Activated naive CD8-positive, alpha-beta T cell treated with anti-CD3 and anti-CD28 coated beads, Interleukin-2, amount 50 U/mL, for 24 hours (primary cell): ENCODE measurements at places on chromosomes 1 and 21.

DNA sequence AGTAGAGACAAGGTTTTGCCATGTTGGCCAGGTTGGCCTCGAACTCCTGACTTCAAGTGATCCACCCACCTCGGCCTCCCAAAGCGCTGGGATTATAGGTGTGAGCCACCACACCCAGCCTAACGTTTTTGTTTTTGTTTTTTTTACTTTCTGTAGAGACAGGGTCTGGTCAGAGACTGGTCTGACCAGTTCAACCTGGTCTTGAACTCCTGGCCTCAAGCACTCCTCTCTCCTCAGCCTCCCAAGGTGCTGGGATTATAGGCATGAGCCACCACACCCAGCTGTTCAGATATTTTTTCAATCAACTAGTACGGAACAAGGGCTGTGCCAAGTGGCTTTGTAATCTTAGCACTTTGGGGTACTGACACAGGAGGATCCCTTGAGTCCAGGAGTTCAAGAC, 209.5 kb downstream of the RERE start:
- no peak overlapping the region for H3K4me3 ChIP-seq
- H3K4me1 ChIP-seq, result peaks cover 35% of the 10 kb centered on the region
- no peak for DNase-seq
- no peak overlapping the region for H3K27ac ChIP-seq

DNA sequence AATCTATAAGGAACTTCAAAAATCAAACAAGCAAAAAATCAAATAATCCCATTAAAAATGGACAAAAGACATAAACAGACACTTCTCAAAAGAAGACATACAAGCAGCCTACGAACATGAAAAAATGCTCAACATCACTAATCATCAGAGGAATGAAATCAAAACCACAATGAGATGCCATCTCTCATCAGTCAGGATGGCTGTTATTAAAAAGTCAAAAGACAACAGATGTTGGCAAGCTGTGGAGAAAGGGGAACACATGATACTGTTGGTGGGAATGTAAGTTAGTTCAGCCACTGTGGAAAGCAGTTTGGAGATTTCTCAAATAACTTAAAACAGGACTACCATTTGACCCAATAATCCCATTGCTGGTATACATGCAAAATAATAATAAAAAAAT, 226.4 kb downstream of the S1PR1 start:
- no peaks in the 10 kb centered on the region for H3K36me3 ChIP-seq
- no peak overlapping the region for H3K27ac ChIP-seq
- no peaks in the 10 kb centered on the region for H3K4me1 ChIP-seq
- peaks cover 3% of the 10 kb centered on the region for H3K27me3 ChIP-seq
- no peak overlapping the region for H3K4me3 ChIP-seq

DNA sequence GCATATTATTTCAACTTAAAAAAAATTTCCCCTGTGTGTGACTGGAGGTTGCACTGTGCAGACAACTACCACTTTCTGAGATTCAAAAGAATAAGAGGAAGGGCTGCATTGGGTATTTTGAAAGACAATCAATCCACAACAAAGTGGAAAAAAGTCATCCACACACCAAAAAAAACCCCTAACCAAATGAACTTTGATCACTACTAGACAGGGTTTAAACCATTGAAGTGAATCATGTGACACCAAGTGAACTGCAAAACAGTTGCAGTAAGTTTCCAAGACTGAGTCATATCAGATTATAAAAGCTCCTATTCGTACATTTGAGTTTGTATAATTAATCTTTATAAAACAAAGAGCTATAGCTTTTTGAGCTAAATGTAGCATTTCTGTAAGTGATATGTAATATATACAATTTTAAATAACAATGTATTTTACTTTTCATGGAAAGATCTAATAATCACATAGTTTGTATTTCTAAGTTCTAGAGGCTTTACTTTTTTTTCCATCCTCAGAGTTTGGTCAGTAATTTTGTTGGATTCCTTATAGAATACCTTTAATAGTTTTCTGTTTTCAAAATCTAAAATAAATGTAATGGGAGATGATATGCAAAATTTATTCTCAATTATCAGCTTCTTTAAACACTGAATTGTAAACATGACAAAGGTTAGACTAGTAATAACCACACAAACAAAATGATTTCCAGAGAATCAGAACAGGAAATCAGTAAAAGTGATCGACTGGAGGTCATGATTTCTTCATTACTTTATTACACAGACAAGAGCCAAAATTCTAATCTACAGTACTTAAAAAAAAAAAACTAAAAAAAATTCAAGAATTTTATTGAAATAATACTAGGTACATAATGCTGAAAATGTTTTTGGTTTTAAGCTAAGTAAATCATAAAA, 50.5 kb upstream of the GFI1 start:
- peaks cover 94% of the 10 kb centered on the region for H3K4me1 ChIP-seq
- DNase-seq, result no peak
- peak overlapping the region; percentile 100 for H3K27ac ChIP-seq
- H3K4me3 ChIP-seq, result peak overlapping the region; percentile 70
- no peaks in the 10 kb centered on the region for H3K27me3 ChIP-seq

GRCh38 chr1:198465201-198466144, 75.0 kb downstream of the ATP6V1G3 start:
- H3K4me3 ChIP-seq, result no peak overlapping the region
- no peak overlapping the region for H3K27ac ChIP-seq

- no peak overlapping the region for H3K27ac ChIP-seq
- no peak for DNase-seq
- H3K36me3 ChIP-seq, result no peaks in the 10 kb centered on the region
- no peak overlapping the region for H3K4me3 ChIP-seq
Measured at GRCh38 chr21:46051379-46051770, 46.5 kb upstream of the COL6A2 start.

- no peaks in the 10 kb centered on the region for H3K36me3 ChIP-seq
- H3K4me1 ChIP-seq, result peaks cover 9% of the 10 kb centered on the region
- DNase-seq, result peak; percentile 55
- peaks cover 27% of the 10 kb centered on the region for H3K27me3 ChIP-seq
- H3K4me3 ChIP-seq, result no peak overlapping the region
- H3K27ac ChIP-seq, result no peak overlapping the region
Measured at GRCh38 chr1:117754061-117754969, 148.5 kb downstream of the TENT5C start.

DNA sequence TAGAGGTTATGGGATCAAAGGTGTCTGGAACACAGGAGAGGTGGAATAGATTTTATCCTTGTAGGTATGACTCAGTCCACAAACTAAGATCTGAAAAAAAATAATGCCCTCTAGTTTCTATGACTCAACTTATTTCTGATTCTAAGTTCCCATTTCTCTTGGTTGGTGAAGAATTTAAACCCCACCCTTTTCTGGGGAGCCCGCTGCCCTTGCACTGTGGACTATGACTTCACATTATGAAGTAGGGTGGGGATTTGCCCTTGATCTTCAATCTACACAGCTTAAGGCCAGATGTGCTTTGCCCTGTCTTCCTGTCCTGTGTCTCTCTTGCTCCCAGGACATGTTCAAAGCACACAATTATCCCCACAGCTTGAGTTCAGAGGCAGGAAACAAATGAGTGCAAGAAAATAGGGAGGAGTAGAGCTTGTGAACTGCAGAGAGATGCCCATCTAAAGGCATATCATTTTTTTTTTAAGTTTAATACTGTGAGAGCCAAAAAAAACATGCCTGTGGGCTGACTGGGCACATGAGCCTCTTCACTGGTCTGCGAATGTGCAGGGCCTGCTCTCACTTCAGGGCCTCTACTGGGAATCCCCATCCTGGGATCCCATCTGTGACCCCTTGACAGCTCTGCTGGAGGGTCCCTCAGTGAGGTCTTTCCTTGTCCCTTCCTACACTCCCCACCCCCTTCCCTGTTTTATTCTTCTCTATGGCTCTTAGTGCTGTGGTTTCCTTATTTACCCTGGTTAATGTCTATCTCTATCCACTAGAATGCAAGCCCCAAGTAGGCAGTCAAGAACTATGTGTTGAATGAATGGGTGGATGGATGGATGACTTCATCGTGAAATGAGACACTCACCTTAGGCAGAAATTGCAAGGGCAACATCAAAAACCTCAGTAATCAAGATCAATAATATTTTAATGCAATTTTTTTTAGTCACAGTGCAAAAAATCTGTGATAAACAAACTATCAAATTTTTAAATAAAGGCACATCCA, 61.5 kb downstream of the CD58 start:
- H3K4me1 ChIP-seq, result peaks cover 73% of the 10 kb centered on the region
- H3K27me3 ChIP-seq, result no peaks in the 10 kb centered on the region
- peaks cover 10% of the 10 kb centered on the region for H3K36me3 ChIP-seq
- peak overlapping the region; percentile 67 for H3K27ac ChIP-seq
- H3K4me3 ChIP-seq, result no peak overlapping the region
